ENCODE measurements at places on chromosomes 4 and X.

DNA sequence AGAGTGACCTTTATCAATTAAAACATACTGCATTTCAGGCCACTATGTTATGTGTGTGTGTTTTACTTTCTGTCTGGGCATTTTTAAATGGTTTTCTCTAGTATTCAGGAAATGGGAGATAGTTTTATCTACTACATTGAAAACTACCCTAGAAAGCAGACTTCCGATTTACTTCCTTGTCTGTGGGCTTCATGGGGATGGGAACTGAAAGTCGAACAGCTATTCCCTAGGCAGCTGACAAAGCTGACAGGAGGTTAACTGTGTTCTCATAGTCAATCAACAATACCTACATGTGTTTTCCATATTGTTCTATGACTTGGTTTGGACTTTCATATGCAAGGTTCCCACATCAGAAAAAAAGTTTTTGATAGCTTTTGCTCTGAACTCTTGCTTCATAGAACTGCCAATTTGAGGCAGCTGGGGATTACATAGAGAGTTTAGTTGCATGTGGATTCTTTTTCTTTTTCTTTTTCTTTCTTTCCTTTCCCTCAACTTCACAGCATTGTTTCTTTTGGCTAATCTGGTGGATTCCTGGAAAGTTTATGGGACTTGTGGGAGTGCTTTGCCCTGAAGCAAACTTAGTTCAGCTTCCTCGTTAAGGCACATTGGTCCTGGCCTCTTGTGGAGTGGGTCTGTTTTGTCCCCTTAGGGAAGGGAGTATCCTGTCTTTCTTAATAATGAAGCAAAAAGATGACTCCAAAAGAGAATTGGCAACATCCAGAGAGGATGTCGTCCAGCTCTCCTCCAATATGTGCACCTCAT lies 327.1 kb upstream of the GIMD1 start:
- DNase-seq: no peak

DNA sequence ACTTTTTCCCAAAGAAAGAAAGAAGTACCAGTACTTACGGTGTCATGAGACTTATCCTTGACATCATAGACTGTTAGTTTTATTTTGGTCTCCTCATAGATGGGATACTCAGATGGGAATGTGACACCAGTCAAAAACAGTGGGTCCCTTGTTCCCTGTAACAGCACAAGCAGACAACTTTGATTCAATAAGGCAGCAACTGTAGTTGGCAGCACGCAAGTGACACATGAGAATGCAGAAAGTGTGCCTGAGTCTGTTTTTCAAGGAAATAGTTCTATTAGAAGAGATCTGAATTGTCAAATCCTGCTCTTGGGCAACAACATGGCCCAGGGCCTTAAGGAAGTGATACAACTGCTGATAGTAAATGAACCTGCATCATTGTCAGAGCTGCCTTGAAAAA lies 443.2 kb downstream of the INPP4B start:
- peak; percentile 63 for DNase-seq

DNA sequence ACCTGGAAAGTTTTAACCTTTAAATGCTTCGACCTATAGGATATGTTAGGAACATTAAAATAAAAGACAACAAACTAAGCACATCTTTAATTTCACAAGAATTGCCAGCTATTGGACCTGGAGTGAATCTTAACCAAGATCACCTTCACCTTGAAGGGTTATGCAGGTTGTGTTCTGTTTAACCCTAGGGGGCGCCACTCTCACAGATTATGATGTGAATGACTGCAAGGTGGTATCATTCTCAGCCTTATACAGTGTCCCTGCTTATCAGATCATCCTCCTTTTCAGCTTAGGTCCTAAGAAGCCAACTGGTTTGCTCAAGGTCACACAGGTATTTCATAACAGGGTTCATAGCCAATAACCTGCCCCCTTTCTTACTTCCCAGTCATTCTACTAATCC lies 23.5 kb downstream of the INTS6L start:
- no peak for DNase-seq

DNA sequence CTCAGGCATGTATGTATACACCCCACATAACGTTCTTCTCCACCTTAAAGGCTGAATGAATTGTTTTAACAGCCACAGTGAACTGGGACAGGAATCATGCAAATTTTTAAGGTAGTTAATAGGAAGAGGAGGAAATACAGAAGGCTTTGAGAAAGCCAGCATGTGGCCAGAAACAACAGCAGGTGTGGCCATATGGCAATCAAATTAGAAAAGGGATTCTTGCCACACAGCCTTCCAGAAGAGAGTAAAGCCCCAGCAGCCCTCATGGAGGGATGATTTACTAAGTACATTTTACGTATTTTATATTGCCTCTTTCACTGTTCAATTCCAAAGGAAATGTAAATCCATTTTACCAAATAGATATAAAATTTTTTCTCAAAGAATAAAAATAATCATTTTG lies 792.2 kb downstream of the ADGRL3 start:
- DNase-seq: no peak

- DNase-seq: no peak
These were observed 337.6 kb downstream of the STIM2 start for GRCh38 chr4:27198246-27198645.

DNA sequence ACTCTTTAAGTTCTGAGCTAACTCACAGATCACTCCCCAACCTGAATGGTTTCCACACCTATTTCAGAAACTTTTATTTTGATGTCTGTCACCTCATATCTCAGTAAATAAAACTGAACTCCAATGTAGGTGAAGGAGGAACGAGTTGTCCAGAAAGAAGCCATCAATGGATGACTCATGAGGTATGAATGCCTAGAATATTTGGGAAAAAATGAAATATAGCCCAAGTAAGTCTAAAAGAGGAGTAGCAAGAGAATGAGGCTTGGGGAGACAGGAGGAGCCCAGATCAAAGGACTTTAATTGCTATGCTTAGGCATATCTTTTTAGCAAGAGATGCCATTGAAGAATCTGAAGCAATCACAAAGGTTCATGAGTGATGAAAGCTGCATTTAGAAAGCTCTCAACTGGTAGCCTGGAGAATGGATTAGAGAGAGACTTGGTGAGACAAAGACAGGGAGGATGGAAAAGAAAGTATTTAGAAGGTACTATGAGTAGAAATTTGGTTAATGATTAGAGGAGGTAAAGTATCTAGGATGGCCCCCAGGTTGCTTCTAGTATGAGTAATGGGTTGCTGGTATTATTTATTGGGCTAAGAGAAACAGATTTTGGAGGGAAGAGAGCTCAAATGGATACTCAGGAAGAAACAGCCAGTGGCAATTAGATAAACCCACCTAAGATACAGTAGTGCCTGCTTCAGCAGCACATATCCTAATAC lies 39.4 kb downstream of the NOCT start:
- peak; percentile 36 for DNase-seq

DNA sequence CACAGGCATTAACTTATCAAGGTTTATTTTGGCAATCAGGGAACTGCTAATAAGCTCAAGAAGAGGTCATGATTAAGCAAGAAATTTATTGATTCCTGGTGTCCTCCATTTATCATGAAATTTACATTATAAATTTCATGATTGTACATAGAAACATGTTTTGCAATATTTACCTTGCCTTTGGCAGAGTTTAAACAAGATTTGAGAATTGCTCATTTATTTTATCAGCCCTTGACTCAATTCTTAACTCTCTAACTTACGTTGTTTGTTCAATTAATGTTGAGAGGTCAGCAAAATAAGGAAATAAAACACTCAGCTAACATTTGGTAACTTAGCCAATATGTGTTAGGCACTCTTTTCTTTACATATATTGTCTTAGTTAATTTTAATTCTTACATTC lies 286.6 kb downstream of the SLC7A11 start:
- no peak for DNase-seq

DNA sequence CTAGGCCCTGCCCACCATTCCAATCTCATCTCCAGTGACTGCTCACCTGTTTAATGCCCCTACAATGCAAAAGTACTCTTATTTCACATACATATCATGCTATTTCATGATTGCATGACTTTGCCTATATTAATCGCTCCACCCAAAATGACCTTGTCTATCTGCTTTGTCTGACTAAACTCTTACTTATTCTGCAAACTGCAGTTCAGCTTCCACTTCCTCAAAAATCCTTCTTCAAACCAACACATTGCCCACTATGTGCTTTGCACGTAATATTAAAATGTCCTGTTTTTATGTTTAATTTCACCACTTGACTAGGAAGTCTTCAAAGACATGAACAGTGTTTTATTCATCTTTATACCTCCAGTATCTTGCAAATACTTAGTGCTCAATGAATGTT lies 229.6 kb downstream of the OPHN1 start:
- no peak for DNase-seq

DNA sequence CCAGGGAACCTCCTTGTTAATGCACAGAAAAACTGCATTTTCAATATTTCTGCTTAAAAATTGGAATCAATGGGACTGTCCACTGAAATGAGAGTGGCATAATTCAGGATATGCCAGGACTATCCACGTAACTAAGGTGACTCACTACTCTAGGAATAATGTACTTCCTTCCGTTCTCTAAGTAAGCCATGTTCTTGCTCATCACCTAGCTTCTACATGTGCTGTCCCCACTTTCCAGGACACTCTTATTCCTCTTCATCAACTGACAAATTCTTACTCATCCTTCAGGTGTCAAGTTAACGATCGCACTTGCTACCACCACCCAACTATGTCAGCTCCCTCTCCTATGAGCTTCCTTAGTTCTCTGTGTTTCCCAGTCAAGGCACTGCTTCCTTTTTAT lies 342.8 kb upstream of the F9 start:
- DNase-seq: no peak

DNA sequence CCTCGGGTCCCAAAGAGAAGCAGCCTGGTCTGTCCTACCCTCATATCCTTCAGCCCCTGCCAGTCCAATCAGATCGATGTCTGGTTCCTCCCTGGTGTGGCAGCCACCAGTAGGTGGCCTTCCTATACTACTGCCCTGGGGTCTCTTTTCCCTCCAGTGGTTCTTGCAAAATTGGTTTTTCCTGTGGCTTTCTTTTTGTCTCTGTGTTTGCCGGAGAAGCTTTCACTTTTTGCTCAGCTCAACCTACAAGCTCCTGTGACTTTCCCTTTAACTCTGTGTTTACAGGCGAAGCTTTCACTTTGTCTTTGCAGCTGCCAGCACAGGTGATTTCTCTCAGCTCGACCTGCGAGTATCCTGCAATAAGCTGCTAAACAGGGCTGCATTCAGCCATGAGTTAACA lies 46.8 kb downstream of the UGT2A3 start:
- DNase-seq: no peak

- DNase-seq: peak; percentile 3
These were observed at the start of gene ARHGEF9 for GRCh38 chrX:63784902-63785707. Gene ARHGEF9, minus strand, starts transcription at chrX:63785214. Its CDS starts 69 bp downstream, at chrX:63785145.

GRCh38 chr4:8675383-8675782 lies 82.8 kb downstream of the CPZ start:
- peak; percentile 8 for DNase-seq

DNA sequence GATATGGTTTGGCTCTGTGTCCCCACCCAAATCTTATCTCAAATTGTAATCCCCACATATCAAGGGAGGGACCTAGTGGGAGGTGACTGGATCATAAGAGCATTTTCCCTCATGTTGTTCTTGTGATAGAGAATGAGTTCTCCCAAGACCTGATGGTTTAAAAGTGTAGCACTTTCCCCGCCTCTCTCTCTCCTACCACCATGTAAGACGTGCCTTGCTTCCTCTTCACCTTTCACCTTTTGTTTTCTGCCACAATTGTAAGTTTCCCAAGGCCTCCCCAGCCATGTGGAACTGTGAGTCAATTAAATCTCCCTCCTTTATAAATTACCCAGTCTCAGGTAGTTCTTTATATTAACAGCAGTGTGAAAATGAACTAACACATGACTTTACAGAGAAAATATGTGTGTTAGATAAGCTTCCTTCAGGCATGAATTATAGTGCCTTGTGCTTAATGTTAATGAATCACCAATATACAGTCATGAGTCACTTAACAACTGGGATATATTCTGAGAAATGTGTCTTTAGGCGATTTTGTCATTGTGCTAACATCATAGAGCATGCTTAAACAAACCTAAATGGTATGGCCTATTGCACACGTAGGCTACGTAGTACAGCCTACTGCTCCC lies 37.9 kb downstream of the PDGFC start:
- DNase-seq: peak; percentile 65

- no peak for DNase-seq
These were observed 2.3 kb downstream of the SH3TC1 start for GRCh38 chr4:8201321-8201781.

GRCh38 chr4:22607382-22607781 lies 85.4 kb upstream of the GBA3 start:
- peak; percentile 47 for DNase-seq

DNA sequence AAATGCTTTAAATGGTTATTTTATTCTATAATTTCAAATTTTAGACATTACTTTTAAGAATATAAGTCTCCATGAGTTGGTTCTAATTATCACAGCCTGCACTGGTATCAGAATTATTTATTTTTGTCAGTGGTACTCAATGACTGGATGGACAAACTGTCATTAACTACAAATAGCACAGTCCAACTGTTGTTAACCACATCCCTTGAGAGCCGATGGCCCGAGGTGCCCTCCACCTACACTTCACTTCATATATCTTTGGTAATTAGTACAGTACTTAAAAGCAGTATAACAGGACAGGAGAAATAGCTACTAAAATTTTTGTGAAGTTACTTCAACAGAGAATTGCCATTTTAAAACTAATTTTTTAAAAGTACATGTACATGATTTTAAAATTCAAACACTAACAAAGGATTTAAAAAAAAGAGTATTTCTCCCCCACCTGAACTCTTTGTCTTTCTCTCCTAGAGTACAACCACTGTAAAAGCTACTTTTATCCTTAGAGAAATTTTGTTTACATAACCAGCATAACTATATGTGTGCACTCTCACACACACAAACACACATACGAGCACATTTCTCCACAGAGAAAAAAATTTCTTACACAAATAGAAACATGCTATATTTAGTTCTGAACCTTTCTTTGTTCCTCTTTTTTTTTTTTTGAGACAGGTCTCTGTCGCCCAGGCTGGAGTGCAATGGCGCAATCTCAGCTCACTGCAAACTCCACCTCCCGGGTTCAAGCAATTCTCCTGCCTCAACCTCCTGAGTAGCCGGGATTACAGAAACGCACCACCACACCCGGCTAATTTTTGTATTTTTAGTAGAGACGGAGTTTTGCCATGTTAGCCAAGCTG lies 6.5 kb downstream of the TIFA start:
- DNase-seq: no peak

DNA sequence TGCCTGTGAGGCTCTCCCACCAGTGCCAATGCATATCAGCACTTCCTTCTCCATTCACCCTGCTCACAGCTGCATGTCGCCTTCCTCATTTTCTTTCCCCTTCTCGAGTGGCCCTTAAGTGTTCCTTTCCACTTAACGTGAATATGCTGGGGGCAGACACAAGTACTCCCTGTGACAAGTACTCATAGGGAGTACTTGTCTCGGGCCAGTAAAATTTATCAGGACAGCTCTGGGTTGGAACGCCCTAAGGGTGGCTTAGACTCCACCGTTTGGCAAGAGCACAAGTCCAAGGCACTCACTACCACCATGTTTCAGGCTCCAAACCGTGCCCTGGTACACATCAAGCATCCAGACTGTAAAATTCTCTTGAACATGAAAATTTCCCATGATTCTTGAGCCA lies 3.9 kb upstream of the LDOC1 start:
- DNase-seq: no peak

Measured in fibroblast of pulmonary artery (primary cell).